ENCODE measurements at places on chromosomes 11 and 22.

GRCh38 chr11:76810151-76810853 is 27.1 kb downstream of the TSKU start:
- DNase-seq: no peak

GRCh38 chr11:132579634-132580327 is 952.5 kb downstream of the OPCML start:
- no peak for DNase-seq

DNA sequence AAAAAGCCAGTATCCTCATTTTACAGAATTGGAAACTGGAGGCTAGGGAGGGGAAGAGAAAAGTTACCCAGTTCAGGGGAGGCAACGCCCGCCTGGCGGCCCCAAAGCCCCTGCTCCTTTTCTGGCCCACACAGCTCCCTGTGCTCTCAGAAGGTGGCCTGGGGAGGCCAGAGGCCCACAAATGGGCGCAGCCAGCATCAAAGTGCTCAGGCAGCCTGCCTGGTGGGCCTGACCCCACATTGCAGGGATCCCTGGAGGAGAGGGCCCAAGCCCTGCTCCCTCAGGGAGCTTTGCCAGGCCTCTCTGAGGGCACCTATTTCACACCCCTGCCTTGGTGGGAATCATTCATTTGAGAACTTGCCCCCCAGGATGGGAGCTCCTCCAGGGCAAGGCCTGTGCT is 42.5 kb downstream of the ARRB1 start:
- no peak for DNase-seq

GRCh38 chr11:16191212-16191867 is 165.0 kb downstream of the SOX6 start:
- no peak for DNase-seq

DNA sequence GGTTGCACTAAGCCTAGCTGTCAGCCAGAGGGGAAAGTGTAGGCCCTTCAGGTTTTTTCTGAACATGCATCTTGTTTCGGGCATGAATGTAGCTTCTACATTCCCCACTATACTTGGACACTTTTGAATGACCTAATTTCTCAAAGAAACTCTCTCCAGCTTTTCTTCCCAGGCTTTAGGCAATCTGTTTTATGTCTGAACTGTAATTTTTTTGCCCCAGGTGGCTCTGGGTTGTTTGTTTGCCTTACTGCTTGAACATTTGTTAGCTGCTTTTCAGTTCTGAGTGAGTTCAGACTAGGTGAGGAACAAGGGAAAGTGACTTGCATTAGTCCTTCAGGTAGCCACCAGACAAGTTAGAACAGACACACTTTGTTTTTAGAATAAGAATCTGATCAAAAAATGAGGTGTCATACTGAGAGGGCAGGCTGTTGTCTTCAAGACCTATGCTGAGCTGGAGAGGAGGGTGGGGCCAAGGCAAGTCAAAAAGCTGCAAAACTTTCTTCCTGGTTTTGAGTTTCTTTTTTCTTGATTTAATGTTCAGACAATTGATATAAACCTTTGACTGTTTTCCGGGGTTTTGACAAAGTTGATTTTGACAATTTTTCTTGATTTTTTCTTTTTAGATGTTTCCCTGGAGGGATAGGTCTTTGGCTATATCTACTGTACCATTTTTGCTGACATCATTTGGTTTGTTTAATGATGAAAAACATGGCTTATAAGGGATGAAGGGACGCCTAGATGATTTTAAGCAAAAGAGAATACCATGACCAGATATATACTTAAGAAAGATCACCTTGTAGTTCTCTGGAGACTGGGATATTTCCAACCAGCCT is 182.8 kb downstream of the WNT11 start:
- no peak for DNase-seq

GRCh38 chr22:28742562-28742962 is 723 bp downstream of the HSCB start:
- DNase-seq: no peak

DNA sequence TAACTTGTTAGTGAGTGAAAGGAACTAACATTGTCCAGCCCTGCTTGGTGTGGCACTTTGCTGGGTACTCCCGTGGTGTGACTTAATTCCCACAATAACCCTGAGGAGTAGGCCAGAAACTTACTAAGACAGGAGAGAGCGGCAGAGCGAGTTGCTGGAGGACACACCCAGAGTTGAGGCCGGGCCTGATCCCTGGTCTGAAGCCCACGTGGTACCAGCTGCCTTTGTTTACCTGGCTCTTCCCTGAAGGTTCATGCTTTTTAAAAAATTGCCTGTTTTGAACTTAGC is 594 bp downstream of the MPST start:
- DNase-seq: no peak

GRCh38 chr11:117669062-117669461 is 128.0 kb downstream of the DSCAML1 start:
- no peak for DNase-seq

- DNase-seq: no peak
These were observed 56.2 kb downstream of the NFAM1 start for GRCh38 chr22:42375982-42376381.

DNA sequence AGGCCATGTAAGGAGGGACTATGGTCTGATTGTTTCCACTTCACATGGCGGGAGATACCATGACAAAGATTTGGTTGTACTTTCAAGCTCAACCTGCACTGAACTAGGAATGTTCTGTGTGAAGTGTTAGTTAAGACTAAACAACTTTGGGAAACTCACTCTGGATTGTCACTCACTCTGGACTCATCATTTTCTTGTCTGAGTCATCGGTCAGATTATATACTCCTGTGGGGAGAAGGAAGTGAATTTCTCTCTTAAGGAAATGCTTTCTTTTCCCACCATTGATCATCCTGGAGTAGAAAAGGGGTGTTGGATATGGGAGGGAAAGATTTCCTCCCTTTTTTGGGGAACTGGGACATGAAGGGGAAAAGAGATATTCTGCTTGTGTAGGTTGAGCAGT is 26.9 kb upstream of the CAT start:
- DNase-seq: no peak

GRCh38 chr11:125320347-125321076 is 156.0 kb downstream of the PKNOX2 start:
- no peak for DNase-seq

GRCh38 chr11:112298535-112298934 is 37.9 kb upstream of the PLET1 start:
- no peak for DNase-seq

DNA sequence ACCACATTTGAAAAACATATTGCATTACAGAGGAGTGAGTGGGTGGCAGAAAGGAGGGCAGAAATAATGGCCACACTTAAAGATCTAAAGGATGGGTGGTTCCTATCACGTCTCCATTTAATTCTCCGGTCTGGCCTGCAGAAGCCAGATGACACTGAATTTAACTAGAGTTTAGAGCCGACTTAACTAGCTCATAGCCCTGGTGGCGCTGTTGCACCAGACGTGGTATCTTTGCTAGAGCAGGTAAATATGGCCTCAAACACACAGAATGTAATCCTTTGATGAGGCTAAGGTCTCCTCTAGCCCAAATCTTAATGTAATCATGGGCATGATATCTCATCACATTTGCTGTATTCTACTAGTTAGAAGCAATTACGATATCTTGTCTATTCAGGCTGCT is 51.5 kb upstream of the GAL start:
- peak; percentile 41 for DNase-seq

DNA sequence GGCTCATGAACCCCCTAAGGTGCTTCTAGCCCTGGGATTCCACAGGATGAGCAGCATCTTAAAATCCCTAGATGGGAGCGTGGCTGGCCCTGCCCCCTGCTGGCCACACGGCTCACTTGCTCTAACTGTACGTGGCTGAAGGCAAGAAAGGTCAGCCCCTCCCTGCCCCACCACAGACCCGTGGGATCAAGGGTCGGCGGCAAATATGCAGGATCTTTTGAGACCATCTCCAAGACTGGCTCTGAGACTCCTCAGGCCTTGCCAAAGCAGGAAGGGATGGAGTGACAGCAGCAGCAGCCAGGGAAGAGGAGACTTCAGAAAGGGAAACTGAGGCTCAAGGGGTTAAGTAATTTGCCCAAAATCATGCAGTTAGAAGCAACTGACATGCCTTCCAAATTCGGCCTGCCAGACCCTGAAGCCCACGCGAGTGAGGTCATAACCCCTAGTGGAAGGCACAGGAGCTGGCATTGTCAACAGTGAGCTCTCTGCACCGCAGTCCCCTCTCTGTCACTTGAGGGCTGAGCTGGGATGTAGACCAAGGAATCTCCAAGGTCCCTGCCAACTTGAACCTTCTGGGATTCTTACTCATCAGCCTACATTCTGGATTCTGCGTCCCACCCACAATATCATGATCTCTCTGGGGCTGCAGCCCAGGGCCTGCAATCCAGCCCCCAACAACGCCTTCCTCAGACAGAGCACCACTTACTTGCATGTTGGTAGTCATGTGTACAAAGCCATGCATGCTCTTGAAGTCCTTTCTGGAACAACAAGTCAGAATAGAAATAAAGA is 31.4 kb downstream of the CREB3L1 start:
- no peak for DNase-seq

DNA sequence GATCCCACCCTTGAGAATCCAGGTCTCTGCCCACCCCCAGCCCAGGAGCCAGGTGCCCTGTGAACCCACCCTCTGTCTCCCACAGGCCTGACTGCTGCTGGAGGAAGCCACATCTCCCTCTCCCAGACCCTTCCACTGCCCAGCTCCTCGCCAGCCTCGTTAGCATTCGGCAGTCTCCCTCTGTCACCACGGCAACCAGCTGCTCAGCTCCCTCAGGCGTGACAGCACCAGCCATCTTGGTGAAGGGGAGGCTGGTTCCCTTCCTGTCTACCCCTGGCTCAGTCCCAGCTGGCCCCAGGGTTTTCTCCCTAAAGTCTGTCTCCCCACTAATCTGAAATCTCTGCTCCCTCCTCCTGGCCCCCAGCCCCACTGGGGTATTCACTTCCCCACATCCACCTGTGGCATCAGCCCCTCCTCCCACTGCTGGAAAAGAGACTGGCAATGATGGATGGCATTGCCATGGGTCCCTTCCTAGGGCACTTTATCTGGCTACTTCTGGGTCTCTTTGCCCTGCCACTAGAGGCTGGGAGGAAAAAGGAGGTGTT is 28.1 kb downstream of the NRXN2 start:
- no peak for DNase-seq

- DNase-seq: no peak
These were observed 106.3 kb upstream of the THY1 start for GRCh38 chr11:119529063-119529845.

DNA sequence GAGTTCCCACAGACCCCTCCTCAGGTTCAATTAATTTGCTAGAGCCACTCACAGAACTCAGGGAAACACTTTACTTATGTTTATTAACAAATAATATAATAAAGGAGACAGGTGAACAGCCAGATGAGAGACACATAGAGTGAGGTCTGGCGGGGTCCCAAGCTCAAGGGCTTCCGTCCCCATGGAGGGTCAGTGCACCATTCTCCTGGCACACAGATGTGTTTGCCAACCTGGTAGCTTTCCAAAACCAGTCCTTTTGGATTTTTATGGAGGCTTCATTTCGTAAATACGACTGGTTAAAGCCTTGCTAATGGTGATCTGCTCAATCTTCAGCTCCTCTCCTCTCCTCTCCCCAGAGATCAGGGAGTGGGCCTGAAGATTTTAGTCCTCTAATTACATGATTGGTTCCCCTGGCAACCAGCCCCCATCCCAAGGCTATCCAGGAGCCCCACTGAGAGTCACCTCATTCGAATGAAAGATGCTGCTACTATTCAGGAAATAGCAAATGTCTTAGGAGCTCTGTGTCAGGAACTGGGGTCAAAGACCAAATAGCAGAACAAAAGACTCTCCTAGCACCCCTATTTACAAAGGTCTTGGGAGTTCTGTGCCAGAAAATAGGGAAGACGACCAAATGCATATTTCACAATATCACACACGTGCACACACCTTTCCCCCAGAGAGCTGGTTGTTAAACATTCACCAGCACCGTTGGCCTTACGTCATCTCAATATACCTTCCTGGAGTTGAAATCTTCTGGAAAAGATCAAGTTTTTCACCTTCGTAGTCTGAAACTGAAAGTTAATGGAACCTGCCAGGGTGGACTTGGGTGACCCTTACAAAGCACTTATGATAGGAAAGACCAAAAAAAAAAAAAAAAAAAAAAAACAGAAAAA is 23.8 kb upstream of the CAPRIN1 start:
- DNase-seq: no peak

DNA sequence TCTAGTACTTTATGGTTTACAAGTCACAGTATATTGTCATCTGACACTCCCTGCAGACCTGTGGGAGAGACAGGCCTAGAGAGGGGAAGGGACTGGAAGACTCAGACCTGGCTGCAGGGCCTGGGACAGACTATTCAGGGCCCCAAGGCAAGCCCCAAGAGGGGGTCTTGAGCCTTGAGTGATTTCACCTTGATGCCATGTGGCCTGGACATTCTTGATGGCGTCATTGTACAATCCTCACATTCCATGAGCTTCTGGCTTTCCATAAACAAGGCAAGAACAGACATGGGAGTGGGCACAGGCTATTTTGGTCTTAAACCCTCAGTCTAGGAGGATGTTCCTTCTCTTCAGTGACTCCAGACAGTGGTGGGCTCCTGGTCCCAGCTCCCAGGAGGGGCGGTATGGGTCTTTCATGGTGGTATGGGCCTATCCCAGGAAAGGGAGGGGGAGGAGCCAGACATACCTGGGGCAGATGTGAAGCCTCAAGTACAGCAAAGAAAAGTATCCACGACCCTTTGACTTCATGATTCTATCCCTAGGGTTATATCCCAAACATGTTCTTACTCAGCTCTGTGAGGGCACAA is 1.8 kb upstream of the TBC1D10A start:
- DNase-seq: no peak
